HS-27A (cell line): ENCODE measurements at places on chromosomes 12 and 14.

GRCh38 chr12:30877105-30877875, 49.3 kb upstream of the TSPAN11 start:
- DNase-seq = no peak

- DNase-seq = no peak
Measured at GRCh38 chr14:93905623-93906022, 21.5 kb upstream of the FAM181A start.

DNA sequence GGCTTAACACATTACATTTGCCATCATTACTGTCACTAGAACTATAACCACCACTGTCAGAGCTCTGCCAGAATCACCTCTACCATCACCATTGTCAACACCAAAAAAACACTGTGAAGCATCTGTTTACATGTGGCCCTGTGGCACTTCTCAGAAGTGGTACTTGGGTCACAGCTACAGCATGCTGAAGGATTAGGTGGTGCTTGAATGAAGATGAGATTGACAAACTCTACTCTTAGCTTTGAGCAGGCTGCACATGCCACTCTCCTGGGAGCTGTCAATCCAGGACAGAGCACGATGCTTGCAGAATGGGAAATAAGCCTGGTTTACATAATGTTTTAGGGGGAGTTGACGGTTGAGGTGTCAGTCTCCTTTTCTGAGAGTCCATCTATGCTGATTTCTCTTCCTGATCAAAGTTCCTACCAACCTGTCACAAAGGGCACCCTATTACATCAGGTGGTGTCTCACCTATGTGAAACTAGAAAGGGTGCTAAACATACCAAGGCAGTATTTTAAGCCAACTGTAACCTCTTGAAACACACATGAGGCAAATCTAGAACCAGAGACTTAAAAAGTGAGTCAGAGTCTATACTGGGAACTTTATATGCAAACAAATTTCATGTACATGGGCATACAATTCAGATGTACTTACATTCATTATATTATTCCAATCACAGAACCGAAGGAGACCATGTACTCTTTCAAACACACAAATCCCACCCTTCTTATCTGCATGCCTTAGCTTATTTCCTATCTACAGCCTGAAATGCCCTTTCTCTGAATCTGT, 258.7 kb downstream of the EMP1 start:
- no peak for DNase-seq

DNA sequence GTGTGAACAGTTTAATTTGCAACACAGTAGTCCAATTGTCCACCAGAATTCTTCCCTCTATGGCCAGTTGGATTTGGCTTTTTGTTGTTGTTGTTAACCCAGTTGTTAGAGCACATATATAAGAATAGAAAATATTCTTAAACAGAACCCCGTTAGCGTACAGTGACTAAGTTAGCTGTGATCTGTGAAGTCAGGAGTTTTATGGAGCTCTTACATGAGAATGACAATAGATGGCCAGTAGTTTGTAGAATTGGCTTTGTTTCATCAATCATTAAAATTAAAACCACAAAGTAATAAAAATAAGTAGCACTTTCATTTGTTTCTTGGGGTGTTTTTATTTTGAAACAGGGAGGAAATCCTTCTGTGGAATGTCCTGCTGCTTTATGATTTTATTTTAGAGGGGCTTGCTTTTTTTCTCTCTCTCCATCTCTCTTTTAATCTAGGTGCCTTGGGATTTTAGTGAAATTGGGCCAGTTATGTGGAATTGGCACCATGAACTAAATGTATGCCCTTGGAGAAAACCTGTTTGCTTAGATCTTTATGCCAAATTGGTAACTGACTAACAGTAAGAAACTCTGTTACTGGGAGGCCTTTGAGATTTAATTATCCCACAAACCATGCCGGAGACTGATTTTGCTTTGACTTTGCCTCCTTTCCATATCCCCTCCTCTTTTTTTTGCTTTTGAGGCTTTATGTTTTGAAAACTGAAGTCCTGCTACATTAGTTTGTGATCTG, 22.9 kb downstream of the FBXW8 start:
- no peak for DNase-seq

DNA sequence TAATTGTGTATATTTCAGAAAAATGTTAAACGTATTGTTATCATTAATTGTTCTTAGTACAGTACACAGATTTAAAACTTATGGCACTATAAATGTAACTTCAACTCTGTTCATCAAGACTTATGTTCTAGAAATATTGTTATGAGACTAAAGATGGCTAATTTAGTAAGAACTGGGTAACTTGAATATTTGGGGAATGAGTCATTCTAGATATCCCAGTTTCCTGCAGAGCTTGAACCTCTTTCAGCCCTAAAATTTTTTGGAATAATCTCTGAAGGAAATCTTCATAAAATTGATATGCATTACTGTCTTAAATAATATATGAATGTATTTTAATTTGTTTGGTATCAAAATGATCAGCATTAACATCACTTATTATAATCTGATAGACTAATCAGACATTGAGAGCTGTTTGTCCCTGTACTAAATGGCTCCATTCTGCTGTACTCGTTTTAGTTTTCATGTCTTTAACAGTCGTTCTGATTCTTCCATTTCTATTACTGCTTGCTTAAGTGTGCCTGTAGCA, 87.1 kb downstream of the VEZT start:
- peak; percentile 47 for DNase-seq

DNA sequence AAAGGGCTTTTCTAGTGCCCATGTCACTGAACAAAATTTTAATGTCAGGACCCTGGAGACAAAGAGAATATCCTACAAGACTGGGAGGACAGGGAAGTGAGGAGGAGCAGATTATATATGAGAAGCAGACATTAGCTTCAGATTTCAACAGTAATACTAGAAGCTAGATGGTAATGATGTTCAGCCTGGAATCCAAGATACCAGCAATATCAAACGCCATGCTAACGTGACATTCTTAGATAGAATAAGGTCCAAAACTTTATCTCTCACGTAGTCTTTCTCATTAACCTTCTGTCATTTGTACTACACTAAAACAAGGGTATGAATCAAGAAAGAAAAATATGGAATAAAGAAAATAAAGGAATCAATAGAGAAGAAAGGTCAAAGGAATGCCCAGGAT, 18.7 kb downstream of the SOS2 start:
- no peak for DNase-seq

DNA sequence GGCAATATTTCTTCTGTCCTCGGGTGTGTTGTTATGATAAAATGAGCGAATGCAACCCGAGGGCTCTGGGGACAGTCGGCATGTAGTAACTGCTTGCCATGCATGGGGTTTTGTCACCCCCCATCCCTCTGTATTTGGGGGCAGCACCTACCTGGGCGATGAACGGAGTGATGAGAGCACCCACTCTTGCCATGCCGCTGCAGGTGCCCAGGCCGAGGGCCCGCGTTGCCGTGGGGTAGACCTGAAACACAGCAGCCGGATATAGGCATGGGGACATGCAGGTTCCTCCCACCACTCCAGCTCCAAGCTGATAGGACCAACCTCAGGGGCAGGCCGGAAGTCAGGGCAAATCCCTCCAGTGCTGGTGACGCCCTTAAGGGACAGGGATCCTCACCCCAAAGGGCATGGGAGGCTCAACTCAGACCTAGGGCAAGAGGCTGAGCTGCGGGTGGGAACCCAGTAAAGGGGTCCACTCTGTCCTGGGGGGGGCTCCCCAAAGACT, 35.8 kb downstream of the DAO start:
- DNase-seq = no peak

GRCh38 chr14:58788655-58789503, 151.1 kb downstream of the DACT1 start:
- no peak for DNase-seq

- no peak for DNase-seq
Measured at GRCh38 chr12:116278667-116279066, 1.2 kb upstream of the MED13L start.

- peak; percentile 80 for DNase-seq
Measured at GRCh38 chr12:67705394-67706370, 57.1 kb downstream of the DYRK2 start.

DNA sequence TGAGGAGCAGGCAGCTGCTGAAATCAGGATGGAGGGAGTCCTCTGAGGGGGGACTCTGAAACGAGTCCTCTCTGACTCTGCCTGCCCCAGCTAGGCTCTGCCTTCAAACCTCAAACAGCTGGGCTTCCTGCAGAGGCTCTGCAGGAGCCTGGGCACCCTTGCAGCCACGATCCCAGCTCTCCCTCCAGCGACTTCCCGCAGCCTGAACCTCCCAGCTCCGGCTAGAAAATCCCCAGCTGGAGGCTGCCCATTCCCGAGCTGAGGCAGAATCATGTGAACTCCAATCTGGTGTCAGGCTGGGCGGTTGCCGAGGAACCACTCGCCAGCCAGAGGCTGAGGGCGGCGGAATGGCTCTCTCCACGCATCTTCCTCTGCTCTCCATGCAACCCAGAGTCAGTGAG, at the start of gene GPR68:
Gene GPR68, minus strand, starts transcription at position 204 of the 401 bp plus-strand sequence. CDS start 9,654 bp downstream, outside the sequence.
- no peak for DNase-seq

GRCh38 chr12:96176575-96176974, 17.6 kb upstream of the ELK3 start:
- DNase-seq = no peak

DNA sequence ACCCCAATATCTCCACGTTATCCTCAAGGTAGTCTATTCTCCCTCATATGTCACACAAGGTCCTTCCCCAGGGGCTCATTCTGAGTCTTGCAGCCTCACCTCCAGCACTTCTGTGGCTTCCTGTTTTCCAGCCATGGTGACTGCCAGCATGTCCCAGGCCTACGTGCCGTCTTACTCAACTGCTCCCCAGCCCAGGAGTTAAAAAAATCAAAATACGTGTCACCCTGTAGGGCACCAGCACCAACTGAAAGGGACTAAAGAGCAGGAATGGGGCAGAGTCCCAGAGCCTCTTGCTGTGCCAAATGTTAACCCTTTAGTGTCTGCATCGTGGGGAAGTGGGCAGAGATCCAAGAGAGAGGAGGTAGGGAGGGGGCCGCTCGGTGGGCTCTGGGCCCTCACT, 37.0 kb upstream of the MED13L start:
- DNase-seq = no peak

DNA sequence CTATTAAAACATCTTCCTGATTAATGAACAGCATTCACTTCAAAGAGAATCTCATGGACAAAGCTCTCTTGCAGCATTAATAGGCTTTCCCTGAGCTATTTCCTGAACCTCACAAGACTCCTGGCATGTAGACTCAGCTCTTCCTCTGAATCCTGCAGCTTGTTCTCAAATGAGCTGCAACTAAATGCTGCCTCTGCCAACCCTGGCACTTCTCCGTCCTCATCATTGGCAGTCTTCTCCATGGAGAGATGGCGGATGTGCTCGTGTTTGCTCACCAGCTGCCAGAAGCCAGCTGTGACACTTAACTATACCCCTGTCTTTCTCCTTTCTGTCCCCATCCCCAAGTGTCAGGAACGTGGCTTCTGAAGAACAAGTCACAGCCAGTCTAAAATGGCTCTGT, 232.1 kb downstream of the FOXN3 start:
- DNase-seq = no peak

GRCh38 chr12:95908573-95908972, 33.8 kb downstream of the CCDC38 start:
- no peak for DNase-seq

GRCh38 chr12:5710260-5710878, 234.7 kb downstream of the ANO2 start:
- DNase-seq = no peak

DNA sequence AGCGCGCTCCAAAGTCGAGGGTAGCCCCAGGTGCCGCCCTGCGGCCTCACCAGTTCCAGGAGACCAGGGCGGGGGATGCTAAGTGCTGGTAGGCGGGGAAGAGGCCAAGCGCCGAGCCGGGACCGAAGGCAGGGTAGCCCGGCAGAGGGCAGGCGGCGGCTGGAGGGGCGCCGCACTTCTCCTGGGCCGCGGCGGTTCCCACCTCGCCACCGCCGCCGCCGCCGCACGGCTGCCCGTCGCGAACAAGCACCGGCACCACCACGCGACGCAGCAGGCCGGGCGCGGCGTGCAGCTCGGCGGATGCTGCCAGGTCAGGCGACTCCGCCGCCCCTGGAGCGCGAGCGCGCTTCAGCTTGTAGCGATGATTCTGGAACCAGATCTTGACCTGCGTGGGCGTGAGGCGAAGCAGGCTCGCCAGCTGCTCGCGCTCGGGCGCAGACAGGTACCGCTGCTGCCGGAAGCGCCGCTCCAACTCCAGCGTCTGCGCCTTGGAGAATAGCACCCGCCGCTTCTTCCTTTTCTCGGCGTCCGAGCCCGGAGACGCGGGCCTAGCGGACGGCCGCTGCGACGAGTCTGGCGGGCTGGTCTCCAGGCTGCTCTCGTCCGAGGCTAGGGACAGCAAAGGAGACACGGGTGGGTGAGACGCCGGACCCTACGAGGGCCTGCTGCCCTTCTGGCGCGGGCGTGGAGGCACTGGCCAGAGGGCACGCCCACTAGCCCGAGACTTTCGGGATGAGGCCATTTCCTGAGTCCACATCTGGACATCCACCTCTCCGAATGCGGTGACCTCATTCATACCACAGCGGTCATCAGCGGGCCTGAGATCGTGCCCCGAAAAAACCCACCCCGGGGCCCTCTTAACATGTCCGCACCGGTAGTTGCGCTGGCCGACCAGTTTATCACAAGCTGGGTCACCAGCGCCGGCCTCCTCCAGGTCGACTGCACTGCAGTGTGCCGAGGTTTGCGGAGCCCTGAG, 1.3 kb downstream of the NKX2-8 start:
- DNase-seq = no peak

GRCh38 chr14:65079768-65080167, 22.5 kb downstream of the MAX start:
- no peak for DNase-seq

- no peak for DNase-seq
Measured at GRCh38 chr12:58509116-58509885, 411.0 kb downstream of the LRIG3 start.

DNA sequence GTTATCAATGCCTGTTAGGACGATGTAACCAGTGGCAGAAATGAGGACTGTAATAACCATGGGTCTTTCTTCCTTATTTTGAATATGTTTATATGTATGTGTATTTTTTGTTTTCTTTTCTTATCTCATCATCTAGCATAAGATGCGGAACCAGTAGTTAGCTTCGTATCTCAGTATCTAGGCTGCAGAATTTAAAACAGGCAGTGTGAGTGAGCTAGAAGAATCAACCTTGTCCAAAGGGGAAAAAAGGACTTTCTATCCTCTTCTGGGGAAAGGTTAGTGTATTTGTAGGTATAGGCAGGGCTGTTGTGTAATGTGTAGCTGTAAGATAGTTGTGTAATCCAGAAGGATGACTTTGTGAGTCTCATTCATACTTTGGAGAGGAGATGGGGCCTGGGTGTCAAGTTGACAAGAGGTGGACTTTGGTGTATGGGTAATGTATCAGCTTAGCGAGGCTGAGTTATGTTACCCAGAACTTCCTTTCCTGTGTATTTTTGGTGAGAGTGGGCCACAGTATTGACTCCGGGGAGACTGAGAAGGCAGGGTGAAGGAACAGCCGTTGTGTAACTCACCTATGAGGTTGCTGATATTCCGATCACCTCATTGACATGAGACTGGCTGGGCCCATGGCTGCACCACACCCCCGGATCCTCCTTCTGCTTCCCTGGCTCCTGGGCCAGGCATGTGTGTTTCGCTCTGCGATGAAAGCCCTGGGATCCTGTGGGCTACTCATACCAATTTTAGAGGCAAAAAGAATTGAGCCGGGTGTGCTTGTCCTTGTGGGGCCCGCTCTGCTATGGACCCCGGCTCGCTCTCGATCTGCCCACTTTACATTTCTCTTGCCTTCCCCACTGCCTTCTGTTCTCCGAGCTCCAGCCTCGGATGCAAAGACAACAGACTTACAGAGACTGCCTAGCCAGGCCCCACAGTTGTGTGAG, 24.3 kb downstream of the DLK1 start:
- DNase-seq = no peak
